NCI-H82 (cell line): ENCODE measurements at places on chromosomes 6 and 20.

- peak; percentile 36 for DNase-seq
Observed at GRCh38 chr6:112560651-112561050, 213.5 kb downstream of the RFPL4B start.

DNA sequence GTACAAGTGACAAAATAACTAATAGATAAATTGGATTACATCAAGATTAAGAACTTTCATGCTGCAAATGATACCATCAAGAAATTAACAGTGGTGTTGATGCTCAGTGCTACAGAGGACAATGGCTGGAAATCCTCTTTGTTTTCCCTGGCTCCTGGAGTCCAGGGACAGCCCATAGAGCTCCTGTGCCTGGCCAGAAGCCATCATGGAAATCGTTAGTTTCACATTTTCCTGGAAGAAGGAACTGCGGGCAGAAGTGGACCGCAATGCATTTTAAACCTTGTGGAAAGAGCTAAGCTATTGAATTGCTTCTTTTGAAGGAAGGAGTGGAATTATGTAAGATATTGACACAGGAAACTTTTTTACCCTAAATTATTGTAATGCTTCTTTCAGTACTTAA is 276.0 kb downstream of the GJA1 start:
- peak; percentile 23 for DNase-seq

GRCh38 chr6:156833755-156834154 is 56.6 kb downstream of the ARID1B start:
- no peak for DNase-seq

GRCh38 chr6:132954936-132955335 is 140.6 kb downstream of the RPS12 start:
- no peak for DNase-seq

GRCh38 chr6:25083784-25084507 is 148.2 kb upstream of the RIPOR2 start:
- DNase-seq = no peak

- DNase-seq = no peak
Observed at GRCh38 chr6:10111975-10112374, 302.9 kb downstream of the TFAP2A start.
